ENCODE measurements at places on chromosomes 13 and 19. TPM values are rescaled to one million over a fixed set of nuclear protein-coding genes. Genes with fewer than 3 reads are reported as not detected.

Gene RGS9BP
- total RNA-seq, result not detected

Gene SLAIN1
- total RNA-seq, result 38.7 TPM

DNA sequence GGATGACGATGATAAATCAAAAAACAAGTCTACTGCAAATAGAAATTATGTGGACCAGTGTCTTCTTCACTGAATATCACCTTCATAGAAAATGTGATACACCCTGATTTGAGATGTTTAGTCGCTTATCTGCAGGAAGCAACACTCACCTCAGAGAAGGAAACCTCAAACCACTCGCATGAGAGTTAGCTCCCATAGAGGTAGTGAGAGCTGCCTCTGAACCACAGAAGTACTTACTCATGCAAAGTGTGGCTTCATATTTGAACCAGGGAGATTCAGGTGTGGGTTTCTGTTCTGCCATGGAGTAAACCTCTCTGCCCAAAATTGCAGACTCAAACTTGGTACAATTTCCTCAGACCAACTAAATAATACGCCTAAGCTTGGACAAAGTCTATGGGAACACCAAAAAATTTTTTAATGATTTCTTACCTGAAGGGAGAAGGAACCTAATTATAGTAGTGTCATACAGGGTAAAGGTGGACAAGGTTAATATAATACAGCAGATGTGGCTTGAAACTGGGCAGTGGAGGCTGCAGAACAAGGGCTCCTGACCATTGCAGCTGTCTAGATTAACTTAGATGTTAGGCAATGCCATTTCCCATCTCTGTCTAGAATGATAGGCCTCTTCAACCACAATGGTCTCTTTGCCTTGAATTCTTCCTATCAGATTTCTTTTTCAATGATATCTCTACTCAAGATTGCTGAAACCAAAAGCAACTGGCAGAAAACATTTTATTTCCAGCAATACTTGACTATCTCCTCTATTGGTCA lies 29.6 kb upstream of the RCBTB2 start:
- no peak for DNase-seq

GRCh38 chr19:18777301-18778075 lies 13.6 kb downstream of the COMP start:
- no peak for DNase-seq

DNA sequence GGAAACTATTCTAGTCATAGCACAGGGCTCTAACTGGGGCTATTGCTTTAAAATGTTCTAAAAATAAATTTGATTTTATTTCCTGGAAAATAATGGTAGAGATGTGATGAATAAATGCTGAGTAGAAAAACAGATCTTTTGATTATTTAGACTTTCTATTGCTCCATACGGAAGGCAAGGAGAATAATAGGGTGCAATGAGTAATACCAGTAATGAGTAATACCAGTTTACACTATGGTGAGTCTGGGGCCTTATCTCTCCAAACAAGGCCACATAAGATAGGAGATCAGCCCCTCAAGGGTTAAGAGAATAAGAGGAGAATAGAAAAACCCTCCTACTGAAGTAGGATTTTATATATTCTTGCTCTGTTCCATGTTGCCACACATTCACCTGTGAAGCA lies 390.4 kb downstream of the KLF5 start:
- no peak for DNase-seq

Gene TNFSF13B
- total RNA-seq, result 0.32 TPM

GRCh38 chr19:47697863-47698609 lies 15.2 kb upstream of the EHD2 start:
- peak; percentile 68 for DNase-seq
